HepG2 (cell line): ENCODE measurements at places on chromosomes 1 and 21. TPM values are rescaled to one million over a fixed set of nuclear protein-coding genes. Genes with fewer than 3 reads are reported as not detected.

- peak; percentile 53 for DNase-seq
Measured at GRCh38 chr1:194342484-194343262, 1156.3 kb upstream of the B3GALT2 start.

CYP2J2 gene
- 5.9 and 6.6 TPM in 2 replicates for polyA plus RNA-seq

DNA sequence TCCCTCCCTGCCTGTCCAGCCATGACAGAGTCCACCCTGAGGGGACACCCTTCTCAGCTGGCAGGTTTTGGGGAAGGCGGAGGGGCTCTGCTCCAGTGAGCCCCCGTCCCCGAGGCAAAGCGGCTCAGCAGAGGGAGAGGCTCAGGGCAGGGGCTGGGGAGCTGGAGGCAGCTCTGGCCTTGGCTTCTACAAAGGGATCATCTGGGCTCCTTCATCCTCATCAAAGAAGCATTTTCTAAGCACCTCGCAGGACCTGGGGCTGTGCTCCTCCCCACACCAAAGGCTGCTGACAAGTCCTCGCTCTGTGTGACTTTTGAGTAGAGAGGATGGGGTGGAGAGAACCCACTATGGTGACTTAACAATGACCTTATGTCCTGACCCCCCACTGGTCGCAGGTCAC, 21.0 kb upstream of the CLSTN1 start:
- DNase-seq, result no peak

DNA sequence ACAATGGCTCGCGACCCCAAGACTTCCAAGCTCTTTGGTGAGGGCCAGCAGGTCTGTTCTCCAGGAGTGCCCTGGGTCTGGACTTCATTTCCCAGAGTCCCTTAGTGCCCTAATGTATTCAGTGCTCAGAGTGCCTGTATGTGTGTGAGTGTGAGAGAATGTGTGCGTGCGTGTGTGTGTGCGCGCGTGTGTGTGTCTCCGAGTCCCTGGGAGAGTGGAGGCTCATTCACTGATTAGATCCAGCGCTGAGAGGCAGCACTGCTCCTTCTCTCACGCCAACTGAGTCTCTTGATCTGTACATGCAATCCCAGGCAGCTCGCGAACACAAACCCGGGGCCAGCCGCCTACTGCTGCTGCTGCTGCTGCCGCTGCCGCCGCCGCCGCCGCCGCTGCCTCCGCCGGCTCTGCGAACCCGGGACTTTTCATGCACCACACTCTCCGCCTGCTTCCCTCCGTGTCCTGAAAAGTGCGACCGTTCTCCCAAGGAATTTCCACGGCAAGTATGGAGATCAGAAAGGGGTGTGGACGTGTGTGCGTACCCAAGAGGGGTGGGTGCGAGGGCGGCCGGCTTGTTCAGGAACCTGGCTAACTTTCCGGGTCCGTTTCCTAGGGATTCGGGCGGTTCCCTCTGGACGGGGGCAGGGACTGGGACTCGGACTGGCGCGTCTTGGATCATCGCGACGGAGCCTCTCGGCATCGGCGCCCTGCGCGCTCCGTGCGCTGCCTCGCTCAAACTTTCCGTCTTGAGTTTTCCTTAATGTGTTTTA, at the start of gene RNF220:
Gene RNF220, plus strand, starts transcription at position 225 of the 767 bp plus-strand sequence.
- peak; percentile 83 for DNase-seq

HNRNPCL2 gene
- polyA plus RNA-seq, result not detected in 2 replicates

DNA sequence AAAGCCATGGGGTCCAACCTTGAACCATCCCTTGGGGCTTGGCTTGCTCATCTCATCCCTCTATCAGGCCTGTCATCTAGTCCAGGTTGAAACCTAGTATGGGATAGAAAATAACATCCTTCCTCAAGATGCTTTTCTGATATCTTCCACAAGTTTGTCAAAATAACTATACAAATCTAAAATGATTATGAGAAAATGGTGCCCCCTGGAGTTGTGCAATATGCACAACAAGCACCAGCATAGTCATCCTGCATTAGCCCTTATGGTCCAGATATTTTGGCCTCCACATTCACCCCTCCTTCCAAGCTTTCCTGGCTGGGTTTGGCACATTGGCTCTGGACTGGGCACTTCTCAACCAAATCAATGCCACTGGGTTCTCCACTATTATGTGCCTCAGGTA, 101.2 kb downstream of the TBX19 start:
- no peak for DNase-seq

DNA sequence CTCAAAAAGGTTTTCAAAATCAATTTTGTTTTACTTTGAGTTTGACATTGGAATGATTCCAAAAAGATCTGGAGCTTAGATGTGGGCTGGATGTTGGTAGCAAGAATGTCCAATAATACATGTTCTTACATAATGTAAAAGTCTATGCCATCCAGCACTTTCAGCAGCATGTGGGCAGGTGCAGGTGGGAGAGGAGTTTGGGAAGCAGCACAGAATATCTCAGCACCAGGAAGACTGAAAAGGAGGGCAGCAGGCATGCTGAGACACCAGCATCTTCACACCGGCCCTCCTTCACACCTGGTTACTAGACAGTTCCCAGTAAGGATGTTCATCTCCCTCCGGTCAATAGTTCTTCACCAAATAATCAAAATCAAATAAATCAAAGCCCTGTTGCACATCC, 166.6 kb downstream of the ZBTB18 start:
- no peak for DNase-seq

DNA sequence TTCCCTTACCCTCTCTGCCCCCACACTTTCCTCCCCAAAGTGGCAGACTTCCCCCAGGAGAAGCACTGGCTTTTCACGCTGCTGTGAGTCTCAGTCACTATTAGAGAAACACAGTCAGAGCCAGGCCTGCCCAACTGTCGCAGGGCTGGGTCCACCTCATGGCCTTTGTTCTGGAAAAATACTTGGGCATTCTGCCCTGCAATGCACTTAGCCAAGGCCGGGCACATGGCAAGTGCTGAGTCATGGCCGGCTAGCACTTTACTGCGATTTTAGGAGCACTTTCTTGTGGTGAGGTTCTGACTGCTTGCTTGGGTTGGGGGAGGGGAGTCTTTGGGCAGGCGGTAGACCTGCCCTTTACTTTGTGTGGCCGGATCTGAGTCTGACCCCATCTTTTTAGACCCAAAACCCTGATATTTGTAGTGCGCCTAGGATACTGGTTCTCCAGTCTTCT, 7.7 kb downstream of the EPHX1 start:
- peak; percentile 63 for DNase-seq

EFHD2 gene
- 9.4 and 10.9 TPM in 2 replicates for polyA plus RNA-seq

DNA sequence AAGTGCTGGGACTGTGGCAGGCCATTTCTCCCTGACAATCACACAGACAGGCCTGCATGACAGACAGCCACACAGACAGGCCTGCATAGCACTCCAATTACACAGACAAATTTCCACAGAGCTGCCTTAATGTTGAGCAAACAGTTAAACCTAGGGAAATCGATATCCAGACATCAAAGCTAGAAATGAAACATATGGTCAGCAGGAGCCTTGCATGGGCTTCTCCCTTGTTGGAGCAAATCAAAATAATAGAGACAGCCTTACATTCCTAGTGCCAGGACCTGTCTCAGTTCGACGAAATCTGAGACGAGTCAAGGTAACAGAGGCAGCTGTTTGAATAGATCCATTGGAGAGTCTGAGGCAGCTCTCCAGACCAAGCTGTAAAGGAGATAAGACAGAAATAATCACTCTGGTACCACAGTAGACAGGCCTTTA, 42.4 kb downstream of the OLFML3 start:
- peak; percentile 10 for DNase-seq

XCL2 gene
- polyA plus RNA-seq, result 0.50 TPM in 1 of 2 replicates, not detected in the other

DNA sequence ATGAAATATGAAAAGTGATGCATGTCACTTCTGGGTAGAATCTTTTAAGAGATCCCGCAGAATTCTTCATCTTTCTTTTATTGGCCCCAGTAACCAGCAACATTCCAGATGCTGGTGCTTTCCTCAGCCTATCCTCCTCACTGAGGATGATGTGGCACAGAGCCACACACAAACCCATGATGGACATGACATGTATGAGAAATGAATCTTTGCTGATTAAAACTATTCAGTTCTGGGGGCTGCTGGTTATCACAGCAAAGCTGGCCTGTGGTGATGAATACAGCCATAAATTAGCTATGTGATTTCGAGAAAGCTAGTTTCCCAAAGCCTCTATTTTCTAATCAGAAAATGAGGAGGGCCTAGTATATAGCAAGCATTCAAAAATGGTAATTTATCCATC, 8.3 kb upstream of the ERICH3 start:
- no peak for DNase-seq

- DNase-seq, result no peak
Measured at GRCh38 chr21:40356644-40357043, 489.4 kb downstream of the PCP4 start.

MT1HL1 gene
- polyA plus RNA-seq, result not detected in 2 replicates

ARHGEF19 gene
- 1.7 and 2.2 TPM in 2 replicates for polyA plus RNA-seq

GRCh38 chr1:41735631-41736260, 183.0 kb downstream of the HIVEP3 start:
- no peak for DNase-seq

- no peak for DNase-seq
Measured at GRCh38 chr21:14522736-14523135, 23.4 kb downstream of the SAMSN1 start.

LRRC53 gene
- polyA plus RNA-seq, result not detected in 2 replicates

FCRL6 gene
- not detected in 2 replicates for polyA plus RNA-seq

PLXNA2 gene
- polyA plus RNA-seq, result 2.1 TPM in 2 replicates

MTF1 gene
- 2.4 and 2.6 TPM in 2 replicates for polyA plus RNA-seq

GRCh38 chr1:24459551-24460266, 42.9 kb upstream of the RCAN3 start:
- DNase-seq, result no peak

GRCh38 chr1:244662599-244662998, 9.7 kb downstream of the DESI2 start:
- DNase-seq, result no peak

- DNase-seq, result no peak
Measured at GRCh38 chr1:82836973-82837680, 1036.4 kb downstream of the ADGRL2 start.

DNA sequence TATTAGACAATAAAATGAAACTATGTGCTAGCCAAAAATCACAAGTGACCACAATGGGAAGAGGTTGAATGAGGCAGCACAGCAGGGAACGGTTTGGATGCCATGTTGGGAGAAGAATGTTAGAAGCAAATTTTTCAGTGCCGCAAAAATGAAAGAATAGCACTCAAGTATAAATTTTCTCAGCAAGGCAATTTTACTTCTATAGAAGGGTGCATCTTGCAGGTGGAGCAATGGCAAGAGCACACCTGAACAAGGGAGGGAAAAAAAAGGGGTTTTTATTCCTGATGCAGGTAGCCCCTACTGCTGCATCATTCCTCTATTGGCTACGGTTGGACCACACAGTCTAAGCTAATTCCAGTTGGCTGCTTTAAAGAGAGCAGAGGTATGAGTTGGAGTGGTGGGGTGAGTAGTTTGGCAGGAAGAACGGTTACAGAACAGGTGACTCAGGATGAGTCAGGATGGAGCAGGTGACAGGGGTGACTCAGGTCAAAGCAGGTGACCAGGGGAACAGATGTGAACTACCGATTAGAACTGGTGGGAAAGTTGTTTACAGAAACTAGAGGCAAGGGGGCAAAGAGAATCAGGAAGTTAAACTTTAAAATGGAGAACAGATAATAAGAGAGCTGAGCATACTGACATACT, 301.1 kb upstream of the NRIP1 start:
- peak; percentile 13 for DNase-seq

GRCh38 chr1:216843409-216843808, 120.2 kb upstream of the ESRRG start:
- no peak for DNase-seq

DNA sequence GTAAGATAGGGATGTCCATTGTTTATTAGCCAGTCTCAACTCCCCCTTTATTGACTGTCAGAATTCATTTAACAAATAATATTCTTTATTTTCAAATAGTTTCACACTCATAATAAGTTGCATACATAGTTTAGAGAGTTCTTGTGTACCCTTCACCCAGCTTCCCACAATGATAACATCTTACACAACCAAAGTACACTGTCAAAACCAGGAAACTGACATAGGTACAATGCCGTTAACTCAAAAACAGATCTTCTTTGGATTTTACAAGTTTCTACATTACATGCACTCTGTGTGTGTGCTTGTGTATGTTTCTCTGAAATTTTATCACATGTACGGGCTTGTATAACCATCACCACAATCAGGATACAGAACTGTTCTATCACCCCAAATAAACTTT, 64.4 kb upstream of the IFNLR1 start:
- DNase-seq, result no peak

RASAL2 gene
- polyA plus RNA-seq, result 4.6 and 5.9 TPM in 2 replicates

PLA2G2C gene
- polyA plus RNA-seq, result not detected in 2 replicates

F5 gene
- 64.0 and 65.5 TPM in 2 replicates for polyA plus RNA-seq

TNNT2 gene
- polyA plus RNA-seq, result 0.63 and 1.3 TPM in 2 replicates

DNA sequence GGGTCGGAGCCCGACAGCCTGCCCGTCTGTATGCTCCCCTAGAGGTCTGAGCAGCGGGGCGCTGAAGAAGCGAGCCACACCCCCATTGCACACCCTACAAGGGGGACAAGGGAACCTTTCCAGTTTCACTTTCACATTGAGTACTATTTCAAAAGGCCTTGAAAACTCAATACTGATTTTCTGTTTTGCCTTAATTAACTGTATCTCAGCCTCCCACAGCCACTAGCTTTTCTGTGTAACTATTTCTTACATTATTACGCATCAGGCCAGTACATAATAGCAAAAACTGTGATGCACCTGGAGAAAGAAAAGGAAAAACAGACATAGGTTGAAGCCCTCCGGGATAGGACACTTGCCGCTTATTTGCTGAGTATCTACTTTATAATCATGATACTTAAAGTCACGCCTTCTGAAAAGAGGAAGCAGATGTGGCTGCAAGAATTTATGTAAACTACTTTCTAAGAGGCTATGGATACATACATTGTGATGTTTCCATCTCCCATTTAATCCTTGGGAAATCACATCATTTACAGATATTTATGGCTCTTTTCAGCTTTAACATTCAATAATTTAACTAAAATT, 1719.5 kb downstream of the MRPL39 start:
- DNase-seq, result no peak

TMPRSS15 gene
- polyA plus RNA-seq, result not detected in 2 replicates

HES5 gene
- 0.05 TPM in 1 of 2 replicates, not detected in the other for polyA plus RNA-seq

CFAP107 gene
- polyA plus RNA-seq, result not detected in 2 replicates

GRCh38 chr1:118978914-118979701, 9.0 kb downstream of the TBX15 start:
- no peak for DNase-seq

SH2D5 gene
- 1.2 and 1.4 TPM in 2 replicates for polyA plus RNA-seq

DNA sequence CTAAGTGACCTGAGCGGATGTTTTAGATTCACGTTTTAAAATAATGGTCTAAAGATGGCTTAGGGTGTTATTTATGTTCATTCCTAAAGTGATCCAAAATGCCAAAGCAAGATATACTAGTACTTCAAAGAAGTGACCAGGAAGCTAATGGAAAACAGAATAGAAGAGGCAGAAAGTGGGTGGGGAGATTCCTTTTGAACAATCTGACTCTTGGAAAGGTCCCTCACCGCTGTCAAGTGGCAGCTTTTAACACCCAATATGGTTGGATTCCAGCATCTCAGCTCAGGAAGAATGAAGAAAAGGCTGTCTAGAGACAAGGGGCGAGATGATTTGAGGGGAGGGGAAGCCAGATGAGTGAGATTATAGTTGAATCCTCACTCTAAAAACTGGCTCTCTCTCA, 90.3 kb downstream of the SCMH1 start:
- no peak for DNase-seq

DNA sequence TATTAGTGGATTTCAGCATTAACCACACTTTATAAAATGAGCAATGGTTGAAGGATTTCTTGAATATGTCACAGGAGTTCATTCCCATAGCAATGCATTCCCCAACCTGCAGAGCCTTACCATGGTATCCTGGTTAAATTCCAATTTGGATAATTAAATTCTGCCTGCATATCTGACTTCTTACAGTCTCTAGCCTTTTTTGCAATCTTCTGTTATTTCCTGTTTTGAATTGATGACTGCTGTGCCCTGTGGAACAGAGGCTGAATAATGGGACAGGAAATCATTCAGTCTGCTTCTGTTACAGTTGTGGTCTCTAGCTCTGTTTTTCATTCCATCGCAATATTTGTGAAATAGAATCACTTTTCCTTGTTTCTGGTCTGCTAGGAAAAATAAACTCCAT, 1823.9 kb downstream of the PLA2G4A start:
- DNase-seq, result no peak

LCE1B gene
- not detected in 2 replicates for polyA plus RNA-seq
